ENCODE measurements at places on chromosomes 6 and 20. TPM values are rescaled to one million over a fixed set of nuclear protein-coding genes. Genes with fewer than 3 reads are reported as not detected.

The ADGRF4 gene
- total RNA-seq = not detected

The MYBL2 gene
- total RNA-seq = 108 TPM

The BPIFB4 gene
- not detected for total RNA-seq

The DACT2 gene
- 1.8 TPM for total RNA-seq

The LY6G6D gene
- total RNA-seq = not detected

The MUC22 gene
- total RNA-seq = not detected

The RPS6KA2 gene
- 2.8 TPM for total RNA-seq

The PRICKLE4 gene
- total RNA-seq = not detected

The GSTA3 gene
- total RNA-seq = not detected

The RNF39 gene
- not detected for total RNA-seq

The ARG1 gene
- total RNA-seq = not detected

The NDUFAF4 gene
- 71.8 TPM for total RNA-seq

The APMAP gene
- 56.4 TPM for total RNA-seq

The NEURL2 gene
- 2.4 TPM for total RNA-seq

DNA sequence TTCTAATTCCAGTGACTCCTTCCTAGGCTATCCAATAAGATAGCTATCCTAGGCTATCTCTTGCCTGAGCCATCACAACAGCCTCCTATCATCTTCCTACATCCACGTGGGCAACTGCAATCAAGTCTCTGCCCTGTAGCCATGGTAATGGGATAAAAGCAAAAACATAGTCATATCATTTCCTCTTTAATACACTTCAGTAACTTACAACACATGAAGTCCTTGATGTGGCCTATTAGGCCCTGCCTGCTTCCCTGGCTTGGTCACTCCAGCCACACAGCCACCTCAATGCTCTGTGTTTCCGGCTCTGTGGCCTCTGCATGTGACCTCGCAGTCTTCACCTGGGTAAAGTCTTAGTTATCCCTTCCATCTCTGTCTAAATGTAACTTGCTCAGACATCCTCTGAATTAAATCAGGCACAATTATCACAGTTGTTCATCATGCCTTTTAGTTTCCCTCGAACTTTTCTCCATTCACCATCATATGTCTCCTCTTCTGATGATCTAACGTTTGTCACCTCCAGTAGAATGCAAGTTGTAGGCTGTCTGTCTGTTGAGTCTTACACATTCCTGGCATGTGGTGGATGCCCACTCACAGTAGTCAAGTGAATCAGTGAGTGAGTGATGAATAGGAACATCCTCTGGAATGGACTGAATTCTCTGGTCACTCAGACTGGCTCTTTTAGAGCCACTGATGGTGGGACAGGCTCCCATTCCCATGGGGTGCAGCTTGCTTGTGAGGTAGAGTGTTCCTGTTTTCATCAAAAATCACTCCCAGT lies 229.4 kb downstream of the TBC1D7 start:
- DNase-seq = peak; percentile 26

- no peak for DNase-seq
Measured at GRCh38 chr6:148432462-148433195, 90.0 kb downstream of the SASH1 start.

DNA sequence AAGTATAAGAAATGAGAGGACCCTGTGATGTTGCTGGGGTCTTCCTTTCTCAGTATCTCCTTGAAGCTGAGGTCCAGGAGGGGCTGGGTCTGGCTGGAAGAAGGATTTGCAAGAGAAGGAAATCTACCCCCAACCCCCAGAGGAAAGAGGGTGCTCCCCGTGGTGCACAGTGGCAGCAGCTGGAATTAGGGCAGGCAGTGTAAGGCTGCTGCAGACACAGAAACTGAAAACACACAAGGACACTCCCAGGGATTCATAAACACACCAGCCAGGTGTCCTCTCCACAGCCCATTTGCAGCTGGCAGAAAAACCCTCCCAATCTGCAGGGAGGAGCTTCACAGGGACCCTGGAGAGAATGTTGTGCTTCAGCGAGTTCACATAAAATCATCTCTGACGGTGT lies 297.2 kb downstream of the CDH26 start:
- no peak for DNase-seq

GRCh38 chr6:2958776-2959175 lies 12.6 kb downstream of the SERPINB6 start:
- DNase-seq = no peak

DNA sequence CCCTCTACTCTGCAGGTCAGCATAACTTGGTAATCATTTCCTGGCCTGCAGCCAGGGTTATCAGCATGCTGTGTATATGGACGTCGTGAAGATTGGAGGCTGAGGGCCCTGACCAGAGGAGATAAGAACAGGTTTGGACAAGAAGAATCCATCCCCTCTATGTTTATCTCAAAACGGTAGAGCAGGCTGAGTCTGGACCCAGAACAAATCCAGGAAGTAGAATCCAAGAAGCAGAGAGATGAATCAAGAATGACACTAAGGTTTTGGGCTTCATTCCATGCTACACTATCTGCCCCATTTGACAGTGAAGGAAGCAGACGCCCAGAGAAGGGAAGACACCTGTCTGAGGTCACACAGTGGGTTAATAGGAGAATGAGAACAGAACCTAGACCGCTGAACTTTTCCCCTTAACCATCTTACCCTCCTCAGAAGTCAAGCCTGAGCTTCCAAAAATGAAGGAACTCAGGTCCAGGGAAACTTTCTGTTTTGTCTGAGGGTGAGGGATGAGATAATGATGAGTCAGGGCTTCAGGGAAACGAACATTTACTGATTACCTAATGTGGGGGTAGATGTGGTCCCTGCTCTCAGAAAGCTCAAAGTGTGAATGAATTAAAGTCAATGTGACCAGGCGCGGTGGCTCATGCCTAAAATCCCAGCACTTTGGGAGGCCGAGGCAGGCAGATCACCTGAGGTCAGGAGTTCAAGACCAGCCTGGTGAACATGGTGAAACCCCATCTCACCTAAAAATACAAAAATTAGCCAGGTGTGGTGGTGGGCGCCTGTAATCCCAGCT lies 9.4 kb upstream of the COMMD7 start:
- DNase-seq = no peak

DNA sequence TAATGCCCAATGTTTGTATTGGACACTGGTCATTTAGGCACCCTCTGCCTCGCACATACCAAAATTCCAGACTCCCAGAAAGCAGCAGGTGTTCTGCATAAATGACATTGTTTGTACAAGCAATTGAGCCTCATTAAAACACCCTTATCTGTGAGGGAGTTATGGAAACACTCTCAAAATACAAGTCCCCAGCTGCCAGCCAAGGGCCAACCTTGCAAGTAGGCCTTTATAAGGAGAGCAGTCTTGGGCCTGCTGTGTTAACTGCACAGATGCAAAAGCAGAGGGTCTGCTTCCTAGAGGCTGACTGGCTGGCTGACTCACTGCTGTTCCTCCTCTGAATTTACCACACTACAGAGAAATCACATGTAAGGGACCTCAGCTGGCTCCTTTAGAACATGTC lies 150.4 kb upstream of the HMGN3 start:
- no peak for DNase-seq

GRCh38 chr20:57114290-57115005 lies 152.0 kb downstream of the BMP7 start:
- DNase-seq = no peak

DNA sequence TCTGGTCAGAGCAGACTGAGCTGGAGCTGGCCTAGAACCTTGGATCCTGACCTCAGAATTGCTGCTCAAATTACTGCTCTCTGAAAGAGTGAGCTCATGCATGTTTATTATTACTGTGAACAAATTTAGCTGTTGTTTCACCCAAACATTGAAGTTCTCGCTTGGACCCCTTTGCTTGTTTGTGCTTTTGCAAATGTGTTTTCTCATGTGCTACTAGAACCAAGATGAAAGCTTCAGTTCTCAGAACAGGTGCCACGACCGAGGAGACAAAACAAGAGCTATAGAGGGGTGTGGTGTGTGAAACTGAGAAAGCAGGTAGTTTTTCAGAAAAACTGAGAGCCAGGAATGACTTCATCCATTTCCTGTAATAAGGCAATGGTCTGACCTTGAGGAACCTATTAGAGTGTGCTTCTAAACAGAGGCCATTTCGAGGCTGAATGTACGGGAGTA lies 50.0 kb upstream of the ESR1 start:
- DNase-seq = peak; percentile 84

GRCh38 chr6:153117986-153118879 lies 12.8 kb downstream of the RGS17 start:
- no peak for DNase-seq

DNA sequence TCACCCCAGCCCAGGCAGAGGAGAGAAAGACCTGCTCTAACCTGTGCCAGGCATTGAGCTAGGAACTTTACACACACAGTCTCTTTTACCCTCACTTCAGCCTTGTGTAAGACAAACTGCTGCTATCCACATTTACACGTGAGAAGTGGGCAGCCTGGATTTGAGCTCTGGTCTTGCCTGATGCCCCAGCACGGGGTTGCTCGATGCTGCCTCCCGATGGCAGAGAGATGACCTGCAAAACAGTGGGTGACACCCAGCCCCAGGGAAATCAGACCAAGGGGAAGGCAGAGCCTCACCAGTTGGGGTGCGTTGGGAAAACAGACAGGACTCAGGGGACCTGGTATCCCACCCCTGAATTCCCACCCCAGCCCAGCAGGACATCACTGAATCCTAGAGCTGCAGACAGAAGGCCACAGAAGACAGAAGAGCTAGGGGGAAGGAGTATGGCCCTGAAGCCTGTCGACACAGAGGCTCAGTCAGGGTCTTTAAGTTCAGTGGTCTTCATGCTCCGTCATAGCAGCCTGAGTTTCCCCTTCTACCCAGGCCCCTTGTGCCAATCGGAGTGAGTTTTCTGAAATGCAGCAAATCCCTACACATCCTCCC lies 990 bp downstream of the BPI start:
- DNase-seq = peak; percentile 70

GRCh38 chr6:10323018-10323417 lies 91.9 kb downstream of the TFAP2A start:
- DNase-seq = no peak

DNA sequence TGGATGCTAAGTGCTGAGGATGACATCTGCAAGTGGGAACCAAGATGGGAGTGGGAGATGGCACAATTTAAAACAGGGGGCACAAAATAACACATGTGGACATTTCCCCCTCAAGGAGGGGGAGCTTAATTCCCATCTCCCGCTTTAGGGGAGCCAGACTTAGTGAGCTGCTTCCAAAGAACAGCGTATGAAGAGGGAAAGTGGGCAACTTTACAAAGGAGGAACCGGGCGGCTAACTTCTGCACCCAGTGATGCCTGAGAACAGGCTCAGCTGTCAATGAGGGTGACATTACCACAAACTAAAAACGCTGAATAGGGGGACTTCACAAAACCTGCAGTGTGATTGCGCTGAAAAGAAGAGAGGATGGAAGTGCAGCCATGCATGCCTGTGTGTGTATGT lies 95.5 kb upstream of the NXT1 start:
- no peak for DNase-seq

DNA sequence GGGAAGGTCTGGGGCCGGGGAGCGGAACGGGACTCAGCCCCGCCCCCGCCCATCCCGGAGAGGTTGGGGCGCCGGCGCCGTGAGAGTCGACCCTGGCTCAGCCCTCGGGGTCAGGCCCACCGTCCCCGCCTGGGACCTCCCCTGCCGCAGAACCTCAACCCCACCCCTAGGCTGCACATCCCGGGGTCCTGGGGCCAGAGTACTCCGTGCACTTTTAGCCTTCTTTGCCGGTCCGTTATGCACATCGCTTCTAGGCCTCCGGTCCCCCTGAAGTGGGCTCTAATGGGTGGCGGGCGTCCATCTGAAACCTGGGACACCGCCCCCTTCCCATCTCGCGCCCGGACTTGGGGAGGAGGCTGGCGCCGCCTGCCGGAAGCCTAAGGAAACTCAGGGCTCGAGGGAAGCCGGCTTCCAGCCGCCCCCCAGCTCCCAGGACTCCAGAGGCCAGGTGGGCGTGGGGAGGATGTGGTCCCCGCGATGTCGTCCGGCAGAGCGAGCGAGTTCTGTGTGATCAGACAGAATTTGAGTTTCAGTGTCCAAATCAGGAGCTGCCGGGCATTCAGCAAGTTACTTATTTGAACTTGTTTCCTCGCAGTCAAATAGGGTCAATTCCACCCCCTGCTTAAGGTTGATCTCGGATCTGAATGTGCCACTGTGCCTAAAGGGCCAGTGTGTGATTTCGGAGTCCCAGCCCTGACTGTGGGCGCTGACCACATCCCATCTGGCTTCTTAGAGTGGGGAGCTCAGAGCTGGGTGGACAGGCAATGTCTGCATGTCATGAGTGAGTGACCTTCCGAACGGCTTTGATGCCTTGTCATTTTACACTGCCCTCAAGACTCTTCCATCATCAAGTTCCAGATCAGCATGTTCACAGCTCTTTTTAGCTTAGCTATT lies 47.6 kb downstream of the CPXM1 start:
- peak; percentile 83 for DNase-seq

GRCh38 chr6:140095532-140095931 lies 721.1 kb upstream of the CITED2 start:
- DNase-seq = no peak

DNA sequence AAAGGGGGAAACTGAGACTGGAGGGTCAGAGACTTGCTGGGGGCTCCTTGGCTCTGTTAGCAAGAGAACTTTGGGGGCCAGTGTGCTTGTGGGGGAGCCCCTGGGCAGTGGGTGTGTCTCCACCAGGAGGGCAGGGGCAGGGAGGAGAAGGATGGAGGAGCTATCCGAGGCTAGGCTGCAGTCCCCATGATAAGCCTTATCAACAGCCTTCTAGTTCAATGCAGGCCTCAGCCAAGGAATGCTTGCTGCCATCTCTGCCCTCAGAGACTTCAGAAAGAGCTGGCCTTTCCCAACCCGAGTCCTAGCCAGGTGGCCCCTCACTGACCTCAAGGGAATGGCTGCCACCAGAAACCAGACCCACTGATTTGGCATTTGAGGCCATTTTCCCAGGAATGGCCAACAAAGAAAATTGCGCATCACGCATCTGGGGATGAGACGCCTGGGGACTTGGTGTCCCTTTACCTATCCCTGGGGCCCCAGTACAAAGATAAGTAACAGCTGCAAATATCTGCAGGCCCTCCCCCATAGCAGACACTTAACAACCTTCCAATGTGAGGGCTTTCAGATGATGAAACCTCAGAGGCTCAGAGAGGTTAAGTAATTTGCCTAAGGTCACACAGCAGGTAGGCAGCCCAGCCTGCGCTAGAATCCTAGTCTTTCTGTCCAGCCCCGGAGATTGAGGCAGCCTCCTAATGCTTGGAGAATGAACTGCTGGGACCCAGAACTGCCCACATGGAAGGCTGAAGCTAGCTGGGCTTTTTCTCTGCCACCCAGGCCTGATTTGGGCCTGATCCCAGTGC lies 4.9 kb downstream of the TGM2 start:
- DNase-seq = no peak

GRCh38 chr6:150764334-150765066 lies 101.0 kb upstream of the MTHFD1L start:
- DNase-seq = no peak

- no peak for DNase-seq
Measured at GRCh38 chr6:12335131-12335527, 45.0 kb downstream of the EDN1 start.

- peak; percentile 90 for DNase-seq
Measured at GRCh38 chr6:158072083-158072721, 90.5 kb downstream of the SYNJ2 start.

DNA sequence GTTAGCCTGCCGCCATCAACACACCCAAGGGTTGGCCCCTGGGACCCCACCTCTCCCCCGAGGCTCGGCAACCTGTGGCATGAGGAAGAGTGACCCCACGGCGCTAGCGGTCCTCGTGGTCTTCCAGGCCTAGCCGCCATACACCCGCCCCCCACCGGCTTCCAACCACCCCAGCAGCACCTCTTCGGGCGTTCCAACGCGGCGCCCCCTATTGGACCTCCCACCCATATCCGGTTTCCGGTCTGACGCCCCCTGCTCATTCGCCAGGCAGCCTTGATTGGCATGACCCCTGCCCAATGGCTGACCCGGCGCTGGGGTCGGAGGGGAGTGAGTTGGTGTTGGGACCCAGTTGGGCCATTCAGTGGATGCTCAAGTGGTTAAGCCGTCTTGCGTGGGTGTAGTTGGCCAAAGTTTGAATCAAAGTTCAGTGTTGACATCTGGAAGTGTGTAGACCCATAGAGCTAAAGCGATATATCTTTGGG lies at the start of gene GNAS-AS1:
TSS of gene GNAS-AS1 (minus strand) at position 210 of the 482 bp plus-strand sequence.
- DNase-seq = peak; percentile 94
